ENCODE measurements at places on chromosomes 7 and 10.

- DNase-seq: no peak
Measured at GRCh38 chr7:17118412-17118811, 180.0 kb upstream of the AHR start.

DNA sequence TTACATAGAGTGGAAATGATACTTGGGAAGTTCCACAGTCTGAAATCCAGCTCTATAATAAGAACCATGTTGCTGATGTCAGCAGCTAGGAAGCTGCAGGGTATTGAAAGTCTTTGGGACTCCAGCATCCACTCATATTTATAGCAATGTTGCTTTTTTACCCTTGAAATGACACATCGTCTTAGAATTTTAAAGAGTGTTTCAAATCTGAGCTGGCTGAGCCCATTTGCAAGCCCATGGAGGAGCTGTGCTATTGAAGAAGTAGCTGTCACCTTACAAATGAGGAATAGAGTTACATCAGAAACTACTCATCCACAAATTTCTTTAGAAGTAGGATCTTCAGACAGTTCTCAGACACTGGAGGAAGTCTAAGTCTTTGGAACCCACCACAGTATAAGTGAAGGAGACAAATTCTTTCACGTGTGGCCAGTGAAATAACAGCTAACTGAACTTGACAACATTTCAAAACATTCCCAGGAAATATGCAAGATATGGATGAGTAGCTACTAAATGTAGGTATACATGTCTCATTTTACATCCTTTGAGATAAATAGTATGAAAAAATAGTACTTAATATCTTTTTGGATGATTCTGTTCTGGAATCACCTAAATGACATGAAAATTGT lies 203.6 kb downstream of the ZNF365 start:
- DNase-seq: no peak

GRCh38 chr7:54812756-54813322 lies 53.8 kb upstream of the SEC61G start:
- no peak for DNase-seq

DNA sequence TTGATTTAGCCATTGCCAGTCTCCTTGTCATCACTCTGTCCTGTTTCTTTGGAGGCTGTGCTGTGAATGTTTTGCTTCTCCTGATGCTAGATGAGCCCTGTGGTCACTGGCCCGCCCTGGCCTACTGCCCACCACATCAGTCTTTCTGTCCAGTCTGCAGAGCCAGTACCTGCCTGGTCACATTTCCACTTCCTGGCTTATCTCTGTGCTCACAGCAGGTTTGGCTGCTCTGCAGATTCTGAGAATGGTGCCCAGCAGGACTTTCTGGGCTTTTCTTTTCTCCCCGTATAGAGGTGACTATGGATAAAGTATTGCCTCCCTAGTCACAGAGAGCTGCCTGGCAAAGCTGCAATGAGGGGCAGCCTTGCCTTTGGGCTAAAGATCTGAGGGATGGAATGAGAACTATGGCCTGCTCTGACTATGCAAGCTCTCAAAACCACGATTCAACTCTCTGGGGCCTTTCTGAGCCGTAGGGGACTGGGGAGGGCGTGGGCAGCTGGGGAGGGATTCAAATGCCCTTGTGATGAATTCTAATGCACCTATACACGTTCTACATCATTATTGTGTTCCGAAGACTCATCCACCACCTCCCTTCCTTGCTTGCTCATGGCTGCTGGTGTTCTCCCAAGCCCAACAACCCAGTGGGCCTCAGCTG lies 410.4 kb upstream of the NPVF start:
- DNase-seq: no peak

DNA sequence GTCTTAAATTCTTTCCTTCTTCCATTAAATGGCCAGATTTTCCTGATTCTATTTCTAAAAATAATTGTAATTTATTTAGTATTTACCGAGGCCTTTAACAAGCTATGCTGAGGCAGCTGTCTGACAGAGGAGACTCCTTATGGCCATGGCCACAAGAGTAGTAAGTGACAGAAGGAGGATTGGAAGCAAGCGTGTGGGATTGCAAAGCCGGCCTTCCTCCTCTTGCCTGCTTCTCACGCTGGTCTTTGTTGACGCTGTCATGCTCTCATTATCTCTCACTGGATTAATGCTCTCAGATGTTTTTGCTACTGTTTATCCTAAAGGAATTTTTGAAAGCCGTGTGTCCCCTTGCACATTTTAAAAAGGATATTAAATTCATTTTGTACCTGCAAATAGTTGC lies 546.3 kb downstream of the SDK1 start:
- no peak for DNase-seq

DNA sequence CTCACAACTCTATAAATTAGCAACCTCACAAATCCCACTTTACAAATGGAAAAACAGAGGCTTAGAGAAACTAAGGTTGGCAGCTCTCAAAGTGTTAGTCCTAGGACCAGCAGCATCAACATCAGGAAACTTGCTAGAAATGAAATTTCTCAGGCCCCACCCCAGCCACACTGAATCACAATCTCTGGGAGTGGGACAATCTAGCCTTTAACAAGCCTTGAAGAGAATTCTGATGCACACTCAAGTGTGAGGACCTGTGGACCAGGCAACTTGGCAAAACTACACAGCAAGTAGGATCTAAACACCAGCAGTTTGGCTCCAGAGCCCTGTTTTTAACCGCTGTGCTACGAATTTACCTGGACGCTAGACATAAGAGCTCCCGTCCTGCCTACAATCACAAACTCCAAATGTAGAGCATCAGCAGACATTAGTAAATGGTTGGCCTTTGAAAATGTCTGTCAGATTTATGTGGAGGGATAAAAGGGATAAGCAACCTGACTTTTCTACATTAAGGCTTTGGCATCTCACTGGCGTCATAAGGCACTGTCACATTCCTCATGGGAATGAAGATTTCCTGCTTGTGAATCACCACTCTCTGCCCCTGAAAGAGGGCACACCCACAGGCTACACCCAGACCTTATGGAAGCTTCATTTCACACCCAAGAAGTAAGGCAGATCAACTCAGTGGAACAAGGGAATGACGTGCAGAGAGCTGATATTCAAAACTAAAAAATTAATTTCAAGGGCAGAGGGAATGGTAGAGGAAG lies 34.5 kb downstream of the PPP1R3C start:
- no peak for DNase-seq

DNA sequence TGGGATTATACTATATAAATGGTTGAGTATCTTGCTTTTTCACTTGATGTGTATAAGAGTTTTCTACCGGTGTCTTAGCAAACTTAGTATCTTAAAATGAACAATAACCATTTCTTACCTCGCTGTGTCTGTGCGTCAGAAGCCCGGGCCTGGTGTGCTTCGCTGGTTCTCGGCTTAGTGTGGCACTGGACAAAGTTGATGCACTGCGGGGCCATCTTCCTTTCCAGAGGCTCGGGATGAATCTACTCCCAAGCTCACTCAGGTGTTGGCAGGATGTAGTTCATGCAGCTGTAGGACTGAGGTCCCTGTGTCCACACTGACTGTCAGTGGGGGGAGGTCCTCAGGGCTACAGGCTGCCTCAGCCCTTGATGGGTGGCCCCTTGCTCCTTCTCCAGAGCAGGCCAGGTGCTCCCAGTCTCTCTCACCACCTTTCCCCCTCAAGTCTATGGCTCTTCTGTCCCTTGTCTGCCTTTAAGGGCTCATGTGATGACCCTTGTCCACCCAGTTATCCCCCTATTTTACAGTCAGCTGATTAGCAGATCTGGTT lies 227.8 kb downstream of the GLRX3 start:
- no peak for DNase-seq

GRCh38 chr7:2832461-2832860 lies 11.6 kb downstream of the GNA12 start:
- no peak for DNase-seq

DNA sequence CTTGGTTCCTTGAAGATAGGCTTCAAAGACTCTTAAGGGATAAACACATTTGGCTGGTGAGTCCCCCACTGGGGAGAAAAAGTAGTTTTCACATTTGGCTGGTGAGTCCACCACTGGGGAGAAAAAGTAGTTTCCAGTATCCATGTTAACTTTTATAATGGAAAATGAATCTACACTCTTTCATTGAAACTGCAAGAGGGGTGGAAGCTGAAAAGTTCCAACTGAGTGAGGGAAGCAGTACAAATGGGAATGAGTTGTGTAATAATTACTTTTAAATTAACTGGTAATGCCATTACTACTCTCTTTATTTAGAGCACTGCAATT lies 153.9 kb downstream of the MLLT10 start:
- no peak for DNase-seq

DNA sequence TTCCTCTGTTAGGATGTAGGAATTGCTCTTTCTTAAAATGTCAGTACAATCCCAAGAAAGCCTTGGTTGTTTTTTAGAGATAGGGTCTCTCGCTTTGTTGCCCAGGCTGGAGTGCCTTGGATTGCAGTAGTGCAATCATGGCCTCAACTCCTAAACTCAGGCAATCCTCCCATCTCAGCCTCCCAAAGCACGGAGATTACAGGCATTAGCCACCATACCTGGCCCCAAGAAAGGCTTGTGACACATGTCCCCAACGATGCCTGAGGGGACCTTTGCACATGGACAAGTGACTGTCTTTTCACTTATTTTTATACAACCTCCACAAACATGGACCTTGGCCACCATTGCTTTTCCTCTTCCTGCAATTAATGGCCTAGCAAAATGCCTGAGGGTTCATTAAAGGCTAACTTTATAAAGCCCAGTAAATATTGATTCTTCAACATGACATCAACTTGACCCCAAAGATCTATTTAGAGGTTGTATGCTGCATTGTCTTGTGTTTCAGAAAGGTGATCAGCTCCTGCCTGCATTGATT lies 10.0 kb upstream of the SPOCK2 start:
- no peak for DNase-seq

- no peak for DNase-seq
Measured at GRCh38 chr7:138002828-138003189, 923 bp upstream of the CREB3L2 start.

- no peak for DNase-seq
Measured at GRCh38 chr10:19730907-19731217, 85.4 kb upstream of the PLXDC2 start.

DNA sequence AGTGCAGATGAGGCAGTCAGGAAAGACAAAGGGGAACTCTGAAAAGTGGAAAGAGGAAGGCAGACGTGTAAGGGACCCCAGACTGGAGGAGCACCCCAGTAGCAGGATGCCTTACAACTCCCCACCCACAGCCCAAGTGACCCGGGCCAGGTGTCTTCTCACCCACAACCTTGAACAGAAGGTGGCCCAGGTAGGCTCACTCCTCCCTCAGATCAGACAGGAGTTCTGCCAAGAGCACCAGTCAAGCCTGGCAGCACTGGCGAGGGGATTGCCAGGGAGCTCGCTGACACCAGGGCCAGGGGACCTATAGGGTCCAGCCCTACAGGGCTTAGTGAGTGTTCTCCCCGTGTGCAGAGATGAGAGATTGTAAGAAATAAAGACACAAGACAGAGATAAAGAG lies 27.1 kb upstream of the LMBR1 start:
- no peak for DNase-seq

- DNase-seq: no peak
Measured at GRCh38 chr7:935164-935873, 19.2 kb downstream of the ADAP1 start.

GRCh38 chr7:102272075-102272916 lies 14.4 kb upstream of the SH2B2 start:
- DNase-seq: peak; percentile 48

DNA sequence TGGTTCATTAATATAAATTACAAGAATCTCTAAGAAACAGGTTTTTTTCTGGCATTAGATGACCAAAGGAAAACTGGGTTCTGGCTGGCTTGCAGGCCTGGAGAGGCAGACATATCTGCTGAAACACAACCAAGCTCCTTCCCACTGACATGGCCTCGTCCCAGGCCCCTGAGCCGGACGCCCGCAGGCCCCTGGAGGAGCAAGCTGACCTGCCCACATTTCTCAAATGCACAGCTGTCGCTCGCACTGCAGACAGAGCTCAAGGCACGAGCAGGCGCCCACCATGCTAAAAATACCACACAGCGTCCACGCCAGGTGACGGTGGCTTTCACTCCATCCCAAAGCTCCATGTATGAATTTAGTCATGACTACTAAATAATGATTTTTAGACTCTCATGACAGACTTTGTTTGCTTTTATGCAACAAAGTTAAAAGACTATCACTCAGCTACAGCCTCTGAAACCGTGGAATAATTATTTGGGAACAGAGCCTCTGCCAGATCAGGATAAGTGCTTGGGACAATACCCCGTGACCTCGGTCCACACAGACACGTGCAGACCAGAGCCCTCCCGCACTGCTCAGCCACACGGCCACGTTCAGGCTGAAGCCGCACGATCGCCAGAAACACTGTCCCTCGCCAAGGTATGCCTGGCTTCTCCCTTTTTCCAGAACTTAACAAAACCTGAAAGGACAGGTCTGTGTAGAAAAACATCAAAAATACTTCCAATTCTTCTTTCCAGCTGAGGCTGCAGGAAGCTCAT lies 71.1 kb downstream of the DIP2C start:
- DNase-seq: no peak

- DNase-seq: peak; percentile 5
Measured at GRCh38 chr7:88835147-88835728, 39.7 kb upstream of the TEX47 start.

- no peak for DNase-seq
Measured at GRCh38 chr10:90885176-90885575, 13.4 kb downstream of the RPP30 start.

- DNase-seq: no peak
Measured at GRCh38 chr7:36638140-36638539, 86.2 kb downstream of the AOAH start.

- no peak for DNase-seq
Measured at GRCh38 chr10:112546474-112546873, 99.5 kb downstream of the VTI1A start.

DNA sequence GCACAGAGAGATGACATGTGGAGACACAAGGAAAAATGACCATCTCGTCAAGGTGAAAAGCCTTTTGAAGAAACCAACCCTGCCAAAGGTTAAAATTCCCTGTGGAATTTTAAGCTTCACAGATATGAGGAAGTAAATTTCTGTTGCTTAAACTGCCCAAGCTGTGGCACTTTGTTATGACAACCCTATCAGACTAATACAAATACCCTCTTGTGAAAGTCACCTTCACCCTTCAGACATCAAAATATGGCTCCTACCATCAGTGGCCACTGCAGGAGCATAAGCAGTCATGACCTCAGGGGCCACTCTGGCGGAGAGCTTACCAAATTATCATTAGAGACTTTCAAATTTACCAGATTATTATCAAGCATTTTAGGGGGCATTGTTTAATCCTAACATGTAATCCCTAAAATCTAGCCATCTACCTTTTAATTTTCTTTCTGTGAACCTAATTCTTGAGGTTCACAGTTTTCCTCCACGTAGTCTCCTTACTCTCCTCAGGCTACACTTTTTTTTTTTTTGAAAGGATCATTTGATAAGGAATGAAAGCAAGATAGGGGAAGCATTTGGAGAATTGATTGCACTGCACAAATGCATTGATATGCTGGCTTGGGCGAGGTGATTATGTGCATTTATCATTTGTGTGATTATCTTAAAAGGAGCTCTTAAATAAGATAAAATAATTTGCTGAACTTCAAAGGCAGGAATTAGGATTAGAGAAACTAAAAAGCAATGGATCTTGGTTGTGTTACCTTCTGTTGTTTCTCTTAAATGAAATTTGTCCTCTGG lies 90.3 kb downstream of the TMEM168 start:
- DNase-seq: no peak
